ENCODE measurements at places on chromosomes 6 and 20.

DNA sequence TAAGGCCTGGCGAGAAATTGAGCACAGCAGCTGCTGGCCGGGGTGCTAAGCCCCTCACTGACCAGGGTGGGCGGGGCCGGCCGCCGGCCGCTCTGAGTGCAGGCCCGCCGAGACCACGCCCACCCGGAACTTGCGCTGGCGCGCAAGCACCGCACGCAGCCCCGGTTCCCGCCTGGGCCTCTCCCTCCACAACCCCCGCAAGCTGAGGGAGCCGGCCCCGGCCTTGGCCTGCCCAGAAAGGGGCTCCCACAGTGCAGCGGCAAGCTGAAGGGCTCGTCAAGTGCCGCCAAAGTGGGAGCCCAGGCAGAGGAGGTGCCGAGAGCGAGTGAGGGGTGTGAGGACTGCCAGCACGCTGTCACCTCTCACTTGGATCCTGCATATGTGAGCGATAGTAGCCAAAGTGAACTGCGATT lies 251.2 kb downstream of the GJA1 start:
- no peak for DNase-seq

DNA sequence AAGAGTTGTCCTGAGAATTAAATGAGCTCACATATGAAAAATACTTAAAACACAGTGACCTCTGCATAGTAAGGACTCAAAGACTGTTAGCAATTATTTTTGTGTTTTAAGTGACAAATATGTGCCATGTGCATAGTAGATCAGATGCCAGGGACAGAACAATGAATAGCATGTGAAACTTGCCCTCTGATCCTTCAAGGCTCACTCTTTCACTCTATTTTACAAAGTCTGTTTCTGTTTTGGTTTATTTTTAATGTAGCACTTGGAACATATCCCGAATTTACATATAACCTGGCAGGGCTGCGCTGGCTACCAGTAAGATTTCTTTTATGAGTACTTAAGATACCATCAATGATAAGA lies 135.5 kb upstream of the TNFAIP3 start:
- DNase-seq = no peak

GRCh38 chr6:72535124-72535523 lies 86.7 kb upstream of the KCNQ5 start:
- DNase-seq = no peak

- no peak for DNase-seq
Observed at GRCh38 chr6:165987483-165988301, 180.0 kb downstream of the TBXT start.

- no peak for DNase-seq
Observed at GRCh38 chr6:34288581-34288980, 39.8 kb upstream of the SMIM29 start.

GRCh38 chr6:90131125-90131524 lies 165.5 kb downstream of the BACH2 start:
- DNase-seq = no peak

DNA sequence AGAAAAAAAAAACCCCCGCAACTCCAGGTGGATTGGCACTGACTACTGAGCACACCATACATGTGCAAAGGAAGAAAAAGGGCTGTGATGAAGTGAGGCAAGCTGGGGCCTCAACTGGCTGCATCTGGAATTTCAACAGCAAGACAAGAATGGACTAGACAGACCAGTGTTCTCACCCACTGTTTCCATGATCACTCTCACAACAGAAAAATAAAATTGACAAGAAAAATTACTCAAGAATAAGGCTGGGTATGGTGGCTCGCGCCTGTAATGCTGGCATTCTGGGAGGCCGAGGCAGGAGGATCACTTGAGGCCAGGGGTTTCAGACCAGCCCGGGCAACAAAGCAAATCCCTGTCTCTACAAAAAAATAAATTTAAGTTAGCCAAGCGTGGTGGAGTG lies 18.8 kb downstream of the ZNF217 start:
- no peak for DNase-seq

DNA sequence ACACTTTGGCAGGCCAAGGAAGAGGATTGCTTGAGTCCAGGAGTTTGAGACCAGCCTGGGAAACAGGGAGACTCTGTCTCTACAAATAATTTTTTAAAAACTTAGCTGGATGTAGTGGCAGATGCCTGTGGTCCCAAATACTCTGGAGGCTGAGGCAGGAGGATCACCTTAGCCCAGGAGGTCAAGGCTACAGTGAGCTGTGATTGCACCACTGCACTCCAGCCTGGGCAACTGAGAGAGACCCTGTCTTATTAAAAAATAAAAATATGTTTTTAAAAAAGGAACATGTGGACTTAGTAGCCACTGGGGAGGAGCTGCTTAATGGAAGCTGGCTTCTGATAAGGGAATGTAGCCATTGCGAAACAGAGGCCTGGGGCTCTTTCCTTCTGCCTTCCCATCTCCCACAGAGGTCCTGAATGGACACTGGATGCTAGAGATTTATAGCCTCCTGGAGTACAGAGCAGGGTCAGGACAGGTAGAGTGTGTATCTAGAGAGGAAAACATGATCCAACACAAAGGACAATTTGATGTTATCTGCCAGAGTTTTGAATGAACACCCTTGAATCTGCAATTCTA lies 21.7 kb upstream of the GMNN start:
- DNase-seq = no peak

GRCh38 chr6:13068586-13069210 lies 259.6 kb downstream of the TBC1D7 start:
- no peak for DNase-seq
